Brain microvascular endothelial cell (primary cell): ENCODE measurements at places on chromosomes 7 and 10.

DNA sequence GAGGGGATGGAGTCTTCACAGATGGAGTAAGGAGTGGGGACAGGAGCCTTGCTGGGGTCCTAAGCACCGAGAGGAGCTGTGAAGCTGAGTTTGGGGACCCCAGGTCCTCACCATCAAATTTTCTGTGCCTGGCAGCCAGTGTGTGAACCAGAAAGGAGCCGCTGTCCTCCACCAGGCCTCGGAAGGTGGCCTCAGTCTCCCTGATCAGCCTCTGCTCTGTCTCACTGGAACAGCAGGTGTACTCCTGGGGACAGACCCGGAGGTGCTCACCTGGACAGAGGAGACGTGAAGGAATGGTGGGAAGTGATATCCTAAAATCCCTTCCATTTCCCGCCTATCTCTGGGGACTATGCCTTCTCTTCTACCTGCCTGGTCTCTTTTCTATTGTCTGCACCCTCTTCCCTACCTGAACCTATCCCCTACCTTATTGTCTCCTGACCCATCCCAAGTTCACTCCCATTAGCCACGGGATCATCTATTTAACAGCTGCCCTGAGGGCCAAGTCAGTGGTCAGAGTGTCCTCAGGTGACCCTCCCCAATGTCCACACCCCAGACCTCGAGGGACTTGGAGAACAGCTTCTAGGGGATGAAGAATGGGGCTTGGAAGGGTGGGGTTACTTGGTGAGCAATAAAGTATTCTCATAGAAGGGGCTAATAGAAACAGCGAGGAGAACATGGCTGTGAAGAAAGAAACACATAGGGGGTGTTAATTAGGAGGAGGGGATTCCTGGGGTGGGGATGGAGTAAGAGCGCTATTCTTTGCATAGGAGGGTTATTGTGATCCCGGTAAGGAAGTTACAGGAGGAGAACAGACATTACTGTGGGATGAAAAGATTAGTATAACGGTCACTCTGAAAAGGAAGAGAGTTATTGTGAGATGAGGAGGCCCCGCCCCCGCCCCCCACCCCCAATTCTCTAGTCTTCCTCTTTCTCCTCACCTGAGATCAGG, 811 bp downstream of the GPC2 start:
- no peak for DNase-seq

DNA sequence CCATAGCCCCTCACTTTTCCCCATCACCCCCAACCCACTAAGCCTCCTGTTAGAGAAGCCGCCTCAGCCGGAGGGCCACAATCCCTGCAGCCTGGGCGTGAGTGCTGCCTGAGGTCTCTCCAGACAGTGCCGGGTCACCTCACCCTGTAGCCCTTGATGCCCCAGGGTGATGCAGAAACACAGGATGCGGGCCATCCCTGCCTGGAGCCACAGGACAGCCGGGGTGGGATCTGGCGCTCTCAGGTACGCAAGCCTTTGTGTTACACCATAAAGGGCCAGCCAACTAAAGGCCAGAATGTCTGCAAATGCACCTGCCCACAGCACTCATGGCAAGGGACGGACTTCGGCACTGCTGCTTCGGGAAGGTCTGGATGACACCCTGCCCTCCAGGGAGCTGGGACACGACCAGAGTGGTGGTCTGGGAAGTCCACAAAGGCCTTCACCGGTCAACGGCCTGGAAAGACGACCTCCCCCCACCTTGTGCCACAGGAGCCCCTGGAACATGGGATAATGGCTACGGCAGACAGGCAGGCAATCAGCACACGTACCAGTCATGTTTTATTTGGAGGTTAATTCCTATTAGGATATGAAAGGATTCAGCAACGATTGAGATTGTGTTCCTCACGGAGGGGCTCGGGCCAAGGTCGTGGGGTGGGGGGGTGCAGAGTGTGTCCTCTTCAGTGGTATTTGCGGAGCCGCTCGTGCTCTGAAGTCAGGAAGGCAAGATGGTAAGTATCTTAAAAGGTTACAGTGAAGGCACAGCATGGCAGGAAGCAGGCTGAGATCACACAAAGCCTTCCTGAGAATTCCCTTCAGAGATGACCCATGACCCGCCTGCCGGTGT, 8.1 kb downstream of the ATP5MF start:
- DNase-seq, result no peak

- DNase-seq, result no peak
Observed at GRCh38 chr7:137947046-137947445, 54.8 kb downstream of the CREB3L2 start.

DNA sequence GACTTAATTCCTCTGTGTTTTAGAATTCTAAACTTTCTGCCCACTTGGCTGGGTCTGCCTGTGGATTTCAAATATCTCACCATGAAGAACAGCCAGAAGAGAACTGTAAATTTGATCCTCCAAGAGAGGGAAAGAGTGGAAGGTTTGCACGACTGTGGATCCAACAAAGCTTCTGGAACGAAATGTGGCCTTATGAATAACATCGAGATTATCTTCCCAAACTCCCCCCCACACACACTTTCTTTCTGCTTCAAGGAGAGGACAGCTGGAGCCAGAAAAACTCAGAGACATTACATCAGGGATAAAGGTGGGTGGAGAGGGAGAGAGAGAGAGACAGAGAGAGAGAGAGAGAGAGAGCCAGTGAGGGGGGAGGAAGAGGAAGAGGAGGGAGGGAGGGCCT, 570.1 kb upstream of the MGMT start:
- DNase-seq, result no peak

DNA sequence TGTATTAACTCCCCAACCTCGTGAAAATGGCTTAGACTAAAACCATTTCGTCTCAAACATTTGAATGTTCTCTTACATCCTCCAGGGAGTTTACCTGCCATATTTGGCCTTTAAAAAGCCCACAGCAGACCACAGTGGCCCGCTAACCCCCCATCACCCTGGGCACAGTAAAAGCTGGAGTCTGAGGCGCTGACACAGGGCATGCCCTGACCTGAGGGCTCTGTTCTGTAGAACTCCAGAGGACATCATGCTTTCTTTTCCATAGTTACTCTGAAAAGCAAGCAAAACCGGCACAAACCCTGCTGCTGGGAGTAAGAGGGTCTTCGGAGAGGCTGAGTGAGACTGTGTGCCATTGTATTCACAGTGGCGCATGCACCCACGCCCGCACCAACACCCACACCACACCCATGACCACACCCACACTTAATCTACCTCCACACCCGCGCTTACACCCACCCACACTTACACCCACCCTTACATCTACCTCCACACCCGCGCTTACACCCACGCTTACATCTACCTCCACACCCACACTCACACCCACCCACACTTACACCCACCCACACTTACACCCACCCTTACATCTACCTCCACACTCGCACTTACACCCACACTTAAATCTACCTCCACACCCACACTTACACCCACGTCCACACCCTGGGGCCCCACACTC, 32.1 kb downstream of the LRRC27 start:
- DNase-seq, result no peak

DNA sequence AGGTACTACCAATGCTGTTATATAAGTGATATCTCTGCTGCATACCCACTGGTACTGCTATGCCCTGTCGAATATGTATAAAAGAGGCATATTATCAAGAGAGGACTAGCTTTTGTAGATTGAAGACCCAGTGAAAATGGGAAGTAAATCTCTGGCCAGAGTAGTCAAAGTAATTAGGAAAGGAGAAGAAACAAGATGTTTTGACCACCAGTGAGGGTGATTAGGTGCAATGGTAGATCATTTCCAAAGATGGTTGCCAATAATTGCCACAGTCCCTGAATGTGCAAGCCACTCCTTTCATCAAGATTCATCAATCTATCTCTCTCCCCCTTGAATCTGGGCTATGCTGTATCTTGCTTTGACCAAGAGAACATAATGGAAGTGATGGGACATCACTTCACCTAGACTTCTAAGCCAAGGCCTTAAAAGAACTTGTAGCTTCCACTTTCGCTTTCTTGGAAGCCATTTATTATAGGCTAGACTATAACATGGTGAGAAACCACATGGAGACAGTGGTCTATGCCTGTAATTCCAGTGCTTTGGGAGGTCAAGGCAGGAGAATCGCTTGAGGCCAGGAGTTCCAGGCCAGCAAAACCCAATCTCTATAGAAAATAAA, 52.6 kb upstream of the ST8SIA6 start:
- no peak for DNase-seq

GRCh38 chr7:6271694-6272440, 557 bp downstream of the CYTH3 start:
- no peak for DNase-seq

GRCh38 chr7:751826-752225, 24.7 kb upstream of the PRKAR1B start:
- no peak for DNase-seq

DNA sequence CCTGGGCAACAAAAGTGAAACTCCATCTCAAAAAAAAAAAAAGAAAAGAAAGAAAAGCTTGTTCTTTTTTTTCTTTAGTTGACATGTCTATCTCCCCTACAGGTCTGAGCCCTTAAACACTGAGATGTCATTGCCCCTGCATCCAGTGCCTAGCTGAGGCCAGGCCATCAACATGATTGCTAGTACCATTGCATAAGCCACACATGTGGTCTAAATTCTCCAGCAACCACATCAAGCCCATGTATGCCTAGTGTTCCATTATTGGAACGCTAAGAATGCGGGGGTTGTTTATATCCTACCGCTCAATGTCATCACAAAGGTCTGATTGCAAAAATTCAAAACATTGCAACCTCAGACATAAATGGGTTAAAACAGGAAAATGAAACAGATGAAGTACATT, 62.7 kb downstream of the NPTX2 start:
- DNase-seq, result no peak

- DNase-seq, result no peak
Observed at GRCh38 chr7:107924841-107925504, 34.0 kb downstream of the DLD start.
